RWPE1 (cell line): ENCODE measurements at places on chromosomes 6 and 20.

GRCh38 chr6:15801912-15802311 lies 139.1 kb upstream of the DTNBP1 start:
- DNase-seq: no peak

GRCh38 chr20:49432550-49432949 lies 49.9 kb downstream of the KCNB1 start:
- no peak for DNase-seq

DNA sequence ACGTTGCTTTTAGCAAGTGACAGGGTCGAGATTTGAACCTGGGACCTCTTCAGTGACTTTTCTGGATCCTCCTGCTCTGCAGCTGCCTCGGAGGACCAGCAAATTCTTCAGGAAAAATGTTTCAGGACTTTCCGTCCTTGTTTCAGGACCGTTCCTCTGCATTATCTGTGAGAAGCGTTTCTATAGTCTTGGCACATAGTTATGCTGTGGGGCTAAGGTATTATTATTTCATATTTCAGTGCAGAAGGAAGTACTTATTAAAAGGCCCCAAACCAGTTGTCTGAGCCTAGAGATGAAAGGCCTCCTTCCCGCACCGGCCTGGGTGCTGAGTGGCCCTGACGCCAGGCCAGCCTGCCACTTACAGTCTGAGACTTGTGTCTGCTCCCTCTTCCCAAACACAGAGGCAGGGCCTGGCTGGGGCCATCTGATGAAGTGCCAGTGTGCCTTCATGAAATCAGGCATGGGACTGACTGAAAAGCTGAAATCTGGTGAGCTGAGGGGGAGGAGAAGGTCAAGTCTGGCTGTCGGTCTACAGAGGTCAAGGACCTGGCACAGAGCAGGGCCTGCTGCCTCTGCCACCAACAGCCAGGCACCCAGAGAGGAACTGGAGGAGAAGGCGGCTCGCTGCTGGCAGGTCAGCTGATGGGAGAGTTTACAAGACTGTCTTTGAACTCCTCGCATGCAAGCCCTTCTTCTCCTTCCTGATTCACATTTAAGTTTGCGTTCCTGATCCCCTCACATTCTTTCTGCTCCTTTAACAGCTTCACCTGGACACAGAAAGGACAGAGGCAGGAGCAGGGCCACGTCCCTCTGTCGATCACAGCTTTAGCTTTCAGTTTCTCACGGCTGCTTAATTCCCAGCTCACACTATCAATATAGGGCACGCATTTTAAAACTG lies 8.9 kb upstream of the QKI start:
- no peak for DNase-seq

DNA sequence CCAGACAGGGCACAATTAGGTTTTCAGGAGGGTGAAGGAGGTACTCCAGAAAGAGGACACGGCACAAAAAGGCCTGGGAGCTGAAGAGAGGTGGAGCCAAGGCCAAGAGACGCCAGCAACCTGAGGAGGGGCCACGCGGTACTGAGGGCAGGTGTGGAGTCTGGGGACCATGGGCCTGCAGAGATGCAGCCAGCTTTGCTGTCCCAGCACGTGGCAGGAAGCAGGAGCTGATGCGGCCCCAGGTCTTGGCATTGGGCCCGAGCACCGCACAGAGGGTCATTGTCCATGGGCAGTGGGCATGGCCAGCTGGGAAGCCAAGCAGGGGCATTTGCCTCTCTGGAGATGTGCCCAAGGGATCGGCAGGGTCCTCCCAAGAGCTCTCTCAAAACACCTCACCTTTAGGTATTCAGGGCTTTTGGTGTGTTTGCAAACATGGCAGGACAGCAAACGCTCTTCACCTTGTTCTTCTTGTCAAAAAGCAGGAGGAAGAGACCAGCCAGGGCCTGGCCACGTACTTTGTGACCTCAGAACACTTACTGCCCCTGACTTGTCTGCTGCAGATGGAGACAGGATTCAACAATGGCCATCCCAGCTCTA lies 1.4 kb upstream of the BPIFB1 start:
- no peak for DNase-seq

- no peak for DNase-seq
Measured at GRCh38 chr6:36069573-36069972, 42.0 kb downstream of the MAPK14 start.

DNA sequence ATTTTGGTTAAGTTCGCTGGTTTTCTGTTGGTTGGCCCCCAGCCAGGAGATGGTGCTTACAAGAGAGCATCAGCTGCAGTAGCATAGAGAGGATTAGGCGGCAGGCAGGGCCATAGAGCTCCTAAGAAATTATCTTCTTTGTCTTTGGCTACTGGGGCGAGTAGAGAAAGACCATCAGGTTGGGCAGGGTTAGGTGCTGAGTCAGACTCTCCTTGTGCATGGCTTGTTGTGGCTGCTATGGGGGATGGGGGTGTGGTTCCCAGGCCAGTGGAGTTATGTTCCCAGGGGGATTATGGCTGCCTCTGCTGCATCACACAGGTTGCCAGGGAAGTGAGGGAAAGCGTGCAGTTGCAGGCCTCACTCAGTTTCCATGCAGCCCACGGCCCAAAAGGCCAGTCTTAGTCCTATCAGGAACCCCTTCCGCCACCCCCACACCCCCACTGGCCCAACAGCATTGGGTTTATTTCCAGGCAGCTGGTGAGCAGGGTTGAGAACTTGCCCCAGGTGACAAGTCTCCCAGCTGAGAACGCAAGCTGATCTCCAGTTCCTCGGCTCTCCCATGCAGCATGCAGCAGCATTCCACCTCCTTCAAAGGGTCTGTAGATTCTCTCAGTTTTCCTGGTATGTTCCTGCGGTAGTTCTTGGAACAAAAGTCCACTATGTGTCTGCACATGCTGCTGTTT lies 243.7 kb downstream of the UTRN start:
- DNase-seq: no peak

DNA sequence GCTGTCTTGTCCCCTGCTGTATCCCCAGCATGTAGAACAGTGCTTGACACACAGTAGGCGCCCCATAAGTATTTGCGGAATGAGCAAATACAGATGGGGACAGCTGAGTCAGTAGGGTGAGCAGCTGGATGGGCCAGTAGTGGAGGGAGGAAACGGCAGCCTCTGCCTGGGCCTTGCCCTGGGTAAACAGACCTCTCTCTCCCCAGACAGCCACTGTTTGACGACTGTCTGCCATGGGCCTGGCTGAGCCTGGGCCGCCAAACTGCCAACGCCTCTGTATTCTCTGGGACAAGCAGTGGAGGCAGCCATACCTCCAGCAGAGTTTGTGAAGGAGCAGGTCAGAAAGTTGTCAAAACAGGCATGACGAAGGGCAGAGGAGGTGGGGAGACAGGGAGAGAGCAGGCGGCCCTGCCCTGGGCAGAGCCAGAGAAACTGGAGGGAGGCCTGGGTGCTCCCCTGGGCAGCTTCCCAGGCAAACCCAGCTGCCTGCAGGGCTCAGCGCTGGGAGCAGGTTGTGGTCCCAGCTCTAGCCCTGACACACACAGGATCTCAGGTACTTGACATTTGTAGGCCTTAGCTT lies 15.2 kb downstream of the HNF4A start:
- no peak for DNase-seq

- DNase-seq: no peak
Measured at GRCh38 chr6:44332585-44332984, 9.9 kb upstream of the SPATS1 start.

GRCh38 chr6:43939281-43940070 lies 169.5 kb downstream of the VEGFA start:
- no peak for DNase-seq

- no peak for DNase-seq
Measured at GRCh38 chr6:22357724-22358189, 60.9 kb upstream of the PRL start.

DNA sequence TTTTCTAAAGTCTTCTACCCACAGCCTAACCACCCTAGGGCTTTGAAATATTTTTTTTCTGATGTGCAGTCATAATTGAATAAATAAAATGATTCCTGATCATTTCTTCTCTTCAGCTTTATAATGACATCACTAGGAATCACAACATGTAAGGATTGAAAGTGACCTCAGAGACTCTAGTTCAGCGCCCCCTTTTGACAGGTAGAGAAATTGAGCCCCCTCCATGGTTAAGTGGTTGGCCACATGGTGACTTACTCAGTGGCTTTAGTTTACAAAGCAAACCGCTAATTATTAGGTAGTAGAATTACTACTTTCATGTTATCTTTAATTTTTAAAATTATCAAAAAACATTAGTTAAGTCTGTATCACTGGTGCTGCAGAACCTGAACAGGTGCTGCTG lies 13.3 kb upstream of the SLC2A12 start:
- no peak for DNase-seq
